Breast epithelium (tissue), 4 donors: ENCODE measurements at places on chromosomes 11 and 22.

DNA sequence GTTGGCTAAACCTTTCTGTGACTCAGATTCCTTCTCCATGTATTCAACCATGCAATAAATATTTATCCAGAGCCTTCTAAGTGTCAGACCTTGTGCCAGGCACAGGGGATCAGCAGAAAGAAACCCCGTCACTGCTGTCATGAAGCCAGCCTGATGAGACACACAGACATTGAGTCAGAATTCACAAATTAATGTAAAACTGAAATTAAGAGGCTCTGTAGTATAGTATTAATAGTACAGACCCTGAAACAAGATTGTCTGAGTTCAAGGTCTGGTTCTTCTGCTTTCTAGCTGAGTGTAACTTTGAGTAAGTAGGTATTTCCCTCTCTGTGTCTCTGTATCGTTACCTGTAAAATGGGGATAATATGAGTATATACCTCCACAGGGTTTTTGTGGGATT lies 46.9 kb downstream of the ME3 start:
- no peak for DNase-seq

GRCh38 chr11:66570079-66570849 lies 1.9 kb upstream of the CTSF start:
- no peak for DNase-seq

GRCh38 chr11:132264616-132265015 lies 894.2 kb downstream of the NTM start:
- no peak for DNase-seq

GRCh38 chr22:35883031-35883620 lies 145.5 kb downstream of the RBFOX2 start:
- DNase-seq = no peak

DNA sequence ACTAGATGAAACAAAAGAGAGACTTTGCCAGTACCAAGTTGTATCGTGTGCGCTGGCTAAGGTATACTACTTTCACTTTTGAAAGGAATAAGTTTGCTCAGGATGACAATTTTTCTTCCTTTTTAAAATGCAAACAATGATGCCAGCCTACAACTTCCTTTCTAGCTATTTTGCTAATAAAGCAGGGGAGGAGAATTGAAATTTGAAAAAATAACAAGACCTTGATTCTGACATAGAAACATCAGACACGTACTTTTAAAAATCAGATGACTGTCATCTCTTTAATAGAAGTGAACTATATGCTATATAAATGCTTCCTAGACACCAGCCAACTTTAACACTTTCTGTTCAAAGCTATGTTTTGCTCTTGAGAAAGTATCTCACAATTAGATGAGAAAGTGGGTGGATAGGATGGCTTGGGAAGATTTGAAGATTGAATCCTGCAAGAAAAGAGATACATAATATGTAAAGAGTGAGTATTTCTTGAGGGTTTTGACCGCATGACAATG lies 41.7 kb upstream of the BLID start:
- DNase-seq = no peak

- no peak for DNase-seq
These were observed 220.6 kb downstream of the TMEM135 start for GRCh38 chr11:87258171-87258833.

GRCh38 chr11:12518606-12519385 lies 141.4 kb downstream of the PARVA start:
- no peak for DNase-seq

- no peak for DNase-seq
These were observed 264.0 kb downstream of the ETS1 start for GRCh38 chr11:128323381-128323780.

- DNase-seq = no peak
These were observed 3.8 kb downstream of the USP47 start for GRCh38 chr11:11845551-11845950.

- DNase-seq = peak; percentile 33
These were observed 131.1 kb downstream of the CRYBB2 start for GRCh38 chr22:25350551-25350971.

GRCh38 chr22:48362721-48363404 lies 1464.8 kb downstream of the BRD1 start:
- no peak for DNase-seq

- no peak for DNase-seq
These were observed 54.1 kb downstream of the MCAM start for GRCh38 chr11:119262668-119263351.

- DNase-seq = no peak
These were observed 5.1 kb upstream of the MYRF start for GRCh38 chr11:61747192-61747966.

DNA sequence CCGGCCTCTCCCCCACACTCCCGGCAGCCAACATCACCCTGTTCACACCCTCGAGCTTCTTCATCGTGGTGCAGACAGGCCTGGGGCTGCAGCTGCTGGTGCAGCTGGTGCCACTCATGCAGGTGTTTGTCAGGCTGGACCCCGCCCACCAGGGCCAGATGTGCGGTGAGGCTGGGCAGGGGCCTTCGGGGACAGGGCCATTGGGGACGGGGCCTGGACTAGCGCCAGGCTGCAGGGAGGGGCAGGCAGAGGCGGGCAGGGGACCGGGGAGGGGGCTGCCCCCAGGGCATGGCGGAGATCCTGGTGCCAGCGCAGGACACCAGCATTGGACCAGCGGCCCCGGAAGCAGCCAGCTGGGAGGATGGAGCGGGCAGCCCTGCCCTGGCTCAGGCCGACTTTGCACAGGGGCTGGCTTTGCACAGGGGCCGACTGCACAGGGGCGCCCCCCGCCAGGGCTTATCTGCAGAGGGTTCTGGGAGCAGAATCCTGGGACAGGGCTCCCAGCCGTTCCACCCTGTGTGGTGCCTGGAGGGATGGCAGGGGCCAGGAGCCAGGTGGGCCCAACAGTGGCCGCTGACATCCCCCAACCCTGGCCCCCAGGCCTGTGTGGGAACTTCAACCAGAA lies 8.6 kb downstream of the MUC5B start:
- DNase-seq = no peak

DNA sequence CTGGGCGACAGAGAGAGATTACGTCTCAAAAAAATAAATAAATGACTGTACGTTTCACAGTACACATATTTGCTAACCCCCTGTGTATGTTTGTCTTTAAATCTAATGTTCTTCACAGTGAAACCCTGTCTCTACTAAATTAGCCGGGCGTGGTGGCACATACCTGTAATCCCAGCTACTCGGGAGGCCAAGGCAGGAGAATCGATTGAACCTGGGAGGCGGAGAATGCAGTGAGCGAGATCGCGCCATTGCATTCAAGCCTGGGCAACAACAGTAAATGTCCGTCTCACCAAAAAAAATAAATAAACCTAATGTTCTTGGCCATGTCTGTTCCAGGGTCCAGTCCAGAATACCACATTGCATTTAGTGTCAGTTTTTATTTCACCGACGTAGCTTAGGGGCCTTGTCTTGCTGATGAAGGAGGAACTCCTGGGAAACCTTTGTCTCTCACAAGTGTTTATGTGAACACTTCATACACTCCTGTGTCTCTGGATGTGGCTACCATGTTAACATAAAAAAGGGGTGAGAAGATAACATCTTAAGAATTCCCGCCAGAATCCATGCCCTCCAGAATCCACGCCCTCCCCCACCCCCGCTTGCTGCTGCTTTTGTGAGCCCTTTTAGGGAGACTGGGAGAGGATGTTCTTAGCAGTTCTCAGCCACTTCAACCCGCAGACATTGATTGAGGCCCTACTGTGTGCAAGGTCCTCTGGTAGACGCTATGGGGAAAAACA lies 5.0 kb upstream of the SERHL2 start:
- DNase-seq = no peak

DNA sequence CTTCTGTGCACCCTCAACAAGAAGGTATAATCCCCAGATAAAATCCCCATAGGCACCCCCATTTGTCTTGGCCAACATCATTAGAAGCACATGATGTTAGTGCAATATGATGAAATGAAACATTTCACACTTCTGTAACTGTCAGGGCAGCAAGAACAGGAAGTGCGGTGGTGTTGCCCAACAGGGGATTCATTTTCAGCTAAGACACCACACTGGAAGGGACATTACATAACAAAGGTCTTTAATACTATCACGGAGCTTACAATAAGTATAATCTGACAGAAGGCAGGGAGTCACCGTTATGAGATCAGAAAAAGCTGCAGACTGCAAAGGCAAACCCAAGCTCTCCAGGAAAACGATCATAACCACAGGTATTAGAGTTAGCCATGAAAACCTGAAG lies 2.0 kb downstream of the OR52W1 start:
- DNase-seq = no peak
